ENCODE measurements at places on chromosomes 2 and 18.
A peak's percentile ranks its signal among the peaks of the same experiment; 100 is the strongest.

GRCh38 chr2:55712477-55713060, 18.9 kb upstream of the PNPT1 start:
- DNase-seq = no peak

- DNase-seq = no peak
Measured at GRCh38 chr18:37343542-37343851, 222.1 kb downstream of the CELF4 start.

- DNase-seq = no peak
Measured at GRCh38 chr2:217956586-217957457, 46.0 kb downstream of the TNS1 start.

GRCh38 chr2:232549655-232550353, 553 bp downstream of the TIGD1 start:
- DNase-seq = no peak

DNA sequence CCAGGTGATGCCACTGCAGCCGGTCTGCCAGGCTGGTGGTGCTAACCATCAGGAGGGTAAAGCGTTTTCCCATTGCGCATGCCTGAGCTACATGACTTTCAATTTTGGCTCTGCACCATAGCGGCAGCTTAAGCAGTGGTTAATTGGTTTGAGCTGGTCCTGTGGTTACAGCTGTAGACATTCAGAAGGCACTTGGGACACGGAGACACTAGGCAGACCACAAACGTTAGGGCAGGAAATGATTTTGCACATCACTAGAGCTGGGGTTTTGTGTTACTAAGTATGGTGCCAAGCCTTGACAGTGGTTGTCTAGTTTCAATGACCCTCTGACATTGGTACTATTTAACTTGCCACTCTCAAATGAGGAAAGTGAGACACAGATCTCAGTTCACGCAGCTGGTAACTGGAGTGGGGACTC, 28.9 kb upstream of the CNOT11 start:
- no peak for DNase-seq

DNA sequence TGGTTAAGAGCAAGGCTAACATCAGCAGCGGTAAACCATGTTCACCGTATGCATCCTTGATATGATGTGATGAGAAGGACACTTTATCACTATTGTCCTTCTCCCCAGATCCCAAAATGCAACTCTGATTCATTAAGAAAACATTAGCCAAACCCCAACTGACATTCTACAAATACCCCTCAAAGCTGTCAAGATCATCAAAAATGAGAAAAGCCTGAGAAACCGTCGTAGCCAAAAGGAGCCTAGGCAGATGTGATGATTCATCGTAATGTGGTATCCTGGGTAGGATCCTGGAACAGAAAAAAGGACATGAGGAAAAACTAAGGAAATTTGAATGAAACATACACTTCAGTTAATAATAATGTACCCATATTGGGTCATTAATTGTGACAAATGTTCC, 67.3 kb upstream of the ST6GAL2 start:
- DNase-seq = no peak

- no peak for DNase-seq
Measured at GRCh38 chr2:68911709-68912108, 40.5 kb upstream of the BMP10 start.

DNA sequence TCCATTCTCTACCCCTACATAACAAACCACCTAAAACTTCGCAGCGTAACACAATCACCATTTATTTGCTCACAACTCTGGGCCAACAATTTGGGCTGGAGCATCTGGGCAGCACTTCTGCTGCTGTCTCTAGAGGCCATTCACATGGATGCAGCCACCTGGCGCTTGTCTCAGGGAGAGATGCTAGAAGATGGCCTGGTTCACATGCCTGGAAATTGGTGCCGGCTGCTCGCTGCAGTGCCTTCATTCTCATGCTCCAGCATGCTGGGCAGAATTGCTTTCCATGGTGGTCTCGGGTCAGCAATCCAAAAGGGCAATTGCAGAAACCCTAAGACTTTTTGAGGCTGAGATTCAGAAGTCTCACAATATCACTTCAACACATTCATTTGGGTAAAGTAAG, 157.4 kb downstream of the SUCLG1 start:
- no peak for DNase-seq

- DNase-seq = peak; percentile 5
Measured at GRCh38 chr2:239693761-239694415, 293.1 kb upstream of the HDAC4 start.

Measured in adrenal gland (tissue), 19 donors.